ENCODE measurements at places on chromosomes 1 and 21. TPM values are rescaled to one million over a fixed set of nuclear protein-coding genes. Genes with fewer than 3 reads are reported as not detected.

The ENSA gene
- 112 TPM for total RNA-seq

The UBL4B gene
- total RNA-seq: 0.41 TPM

The GIPC2 gene
- total RNA-seq: 0.41 TPM

The ANGPTL3 gene
- not detected for total RNA-seq

The SMIM1 gene
- not detected for total RNA-seq

The INAVA gene
- total RNA-seq: 0.82 TPM

The LCE2C gene
- not detected for total RNA-seq

The SPRR2B gene
- not detected for total RNA-seq

The SPATA21 gene
- not detected for total RNA-seq

All from frontal cortex (tissue), 4 donors.